Mesothelial cell of epicardium (in vitro differentiated cells): ENCODE measurements at places on chromosomes 5 and 9. TPM values are rescaled to one million over a fixed set of nuclear protein-coding genes. Genes with fewer than 3 reads are reported as not detected.

DNA sequence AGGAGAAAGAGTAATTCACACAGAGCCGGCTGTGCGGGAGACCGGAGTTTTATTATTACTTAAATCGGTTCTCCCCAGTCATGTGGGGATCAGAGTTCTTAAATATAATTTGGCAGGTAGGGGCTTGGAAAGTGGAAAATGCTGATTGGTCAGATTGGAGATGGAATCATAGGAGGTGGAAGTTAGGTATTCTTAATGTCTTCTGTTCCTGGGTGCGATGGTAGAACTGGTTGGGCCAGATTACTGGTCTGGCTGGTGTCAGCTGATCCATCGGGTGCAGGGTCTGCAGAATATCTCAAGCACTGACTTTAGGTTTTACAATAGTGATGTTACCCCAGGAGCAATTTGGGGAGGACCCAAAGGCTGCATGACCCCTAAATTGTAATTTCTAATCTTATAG, 4.6 kb upstream of the CERCAM start:
- H3K4me3 ChIP-seq: peak overlapping the region; percentile 41
- H3K27me3 ChIP-seq: peaks cover 8% of the 10 kb centered on the region
- DNase-seq: no peak

GRCh38 chr9:114591849-114592248, 4.3 kb downstream of the ATP6V1G1 start:
- peaks cover 30% of the 10 kb centered on the region for H3K36me3 ChIP-seq
- peaks cover 39% of the 10 kb centered on the region for H3K4me1 ChIP-seq
- H3K27ac ChIP-seq: peak overlapping the region; percentile 63
- no peak overlapping the region for H3K4me3 ChIP-seq
- H3K27me3 ChIP-seq: no peaks in the 10 kb centered on the region

DNA sequence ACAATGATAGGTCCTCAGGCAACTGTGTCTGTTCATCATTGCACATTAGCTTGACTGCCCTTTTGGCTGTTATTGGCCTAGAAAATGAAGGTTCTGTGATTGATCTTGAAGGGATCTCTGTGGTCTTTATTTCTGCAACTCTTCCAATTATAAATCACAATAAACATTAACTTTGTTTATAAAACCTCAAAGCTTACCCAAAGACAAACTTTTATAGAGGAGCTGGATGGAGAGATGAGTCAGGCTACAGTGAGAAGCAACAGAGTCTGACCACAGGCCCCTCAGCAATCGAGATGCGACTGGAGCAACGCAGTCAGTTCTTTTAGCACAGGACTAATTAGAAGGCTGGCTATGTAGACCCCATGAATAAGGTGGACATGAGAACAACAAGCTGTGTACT, 5.3 kb downstream of the MACROH2A1 start:
- H3K27me3 ChIP-seq: no peaks in the 10 kb centered on the region
- no peak overlapping the region for H3K4me3 ChIP-seq
- peaks cover 47% of the 10 kb centered on the region for H3K4me1 ChIP-seq
- H3K36me3 ChIP-seq: peaks cover 8% of the 10 kb centered on the region
- no peak for DNase-seq
- H3K27ac ChIP-seq: no peak overlapping the region

DNA sequence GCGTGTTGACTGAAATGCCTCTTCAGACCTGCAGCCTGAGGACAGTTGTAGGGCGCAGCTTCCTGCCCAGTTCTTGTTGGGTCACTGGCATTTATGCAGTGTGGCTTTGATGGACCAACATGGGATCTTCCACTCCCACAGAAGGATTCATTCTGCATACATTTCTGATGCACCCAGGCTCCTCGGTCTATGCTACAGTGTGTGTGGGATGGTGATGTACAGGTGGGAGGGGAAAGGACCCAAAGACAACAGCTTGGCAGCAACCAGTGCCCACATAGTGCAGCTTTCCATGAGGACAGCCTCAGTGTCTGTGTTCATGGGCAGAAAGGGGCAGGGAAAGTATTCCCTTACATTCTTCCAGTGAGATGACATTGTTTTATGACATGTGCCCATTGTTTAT, 237.9 kb downstream of the ARHGEF28 start:
- H3K27ac ChIP-seq: no peak overlapping the region
- peaks cover 11% of the 10 kb centered on the region for H3K27me3 ChIP-seq
- H3K36me3 ChIP-seq: no peaks in the 10 kb centered on the region
- H3K4me1 ChIP-seq: no peaks in the 10 kb centered on the region
- no peak overlapping the region for H3K4me3 ChIP-seq

DNA sequence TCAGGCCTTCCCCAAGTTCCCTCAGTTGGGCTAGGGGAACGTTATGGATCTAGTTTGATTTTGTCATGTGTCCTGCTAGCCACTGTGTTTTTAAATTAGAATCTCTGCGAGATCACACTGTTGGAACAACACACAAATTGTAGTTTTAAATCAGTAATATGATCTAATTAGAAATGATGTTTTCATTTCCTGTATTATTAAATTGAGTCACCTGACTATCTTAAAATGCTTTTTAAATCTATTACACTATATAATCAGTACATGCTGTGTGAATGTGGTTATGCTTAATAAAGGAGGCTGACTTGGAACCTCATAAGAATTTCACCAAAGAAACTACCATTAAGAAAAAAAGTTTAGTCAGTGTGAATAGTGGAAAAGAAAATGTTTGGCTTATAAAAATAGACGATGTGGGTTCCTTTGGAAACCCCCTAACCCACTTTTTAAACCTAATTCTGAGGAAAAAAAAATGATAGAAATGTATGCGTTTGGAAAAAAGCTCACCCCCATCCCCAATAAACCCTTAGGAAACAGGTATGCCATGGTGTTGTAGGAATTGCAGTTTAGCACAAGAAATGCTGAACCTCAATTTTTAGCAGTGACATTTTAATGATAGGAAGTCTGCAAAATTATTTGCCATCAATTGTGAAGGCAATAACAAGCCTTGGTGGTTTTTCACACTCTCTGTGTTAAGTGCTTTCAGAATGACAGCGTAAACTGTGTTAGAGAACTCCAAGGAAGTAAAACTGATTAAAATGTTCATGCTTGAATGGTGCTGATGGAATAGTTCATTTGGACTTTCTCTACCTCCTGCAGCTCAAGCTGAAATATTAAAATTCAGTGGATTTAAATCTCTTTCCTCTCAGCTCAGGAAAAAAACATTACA, 59.0 kb downstream of the TLE4 start:
- H3K4me3 ChIP-seq: no peak overlapping the region
- H3K4me1 ChIP-seq: peaks cover 8% of the 10 kb centered on the region
- no peaks in the 10 kb centered on the region for H3K27me3 ChIP-seq
- no peak overlapping the region for H3K27ac ChIP-seq
- peaks cover 8% of the 10 kb centered on the region for H3K36me3 ChIP-seq

- no peak for DNase-seq
- H3K27me3 ChIP-seq: no peaks in the 10 kb centered on the region
- H3K4me1 ChIP-seq: peaks cover 38% of the 10 kb centered on the region
- no peak overlapping the region for H3K4me3 ChIP-seq
Observed at GRCh38 chr5:36395260-36395659, 93.6 kb upstream of the RANBP3L start.

DNA sequence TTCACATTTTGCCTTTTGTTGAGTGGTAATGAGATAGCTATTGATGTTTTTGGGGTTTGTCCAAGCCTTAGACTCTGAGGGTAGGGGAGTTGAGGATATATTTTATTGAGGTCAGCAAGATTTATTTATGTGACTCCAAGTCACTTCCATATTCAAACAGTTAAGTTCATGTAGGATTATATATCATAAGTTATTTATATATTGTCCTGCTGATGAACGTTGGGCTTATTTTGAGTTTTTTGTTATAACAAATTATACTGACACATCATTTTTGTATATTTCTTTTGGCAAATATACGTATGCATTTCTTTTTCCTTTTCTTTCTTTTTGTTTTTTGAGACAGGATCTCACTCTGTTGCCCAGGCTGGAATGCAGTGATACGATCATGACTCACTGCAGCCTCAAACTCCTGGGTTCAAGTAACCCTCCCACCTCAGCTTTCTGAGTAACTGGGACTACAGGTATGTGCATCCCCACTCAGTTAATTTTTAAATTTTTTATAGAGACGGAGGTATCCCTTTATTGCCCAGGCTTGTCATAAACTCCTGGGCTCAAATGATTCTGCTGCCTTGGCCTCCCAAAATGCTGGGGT, 23.5 kb upstream of the IL12B start:
- H3K4me3 ChIP-seq: no peak overlapping the region
- no peaks in the 10 kb centered on the region for H3K36me3 ChIP-seq
- H3K27ac ChIP-seq: no peak overlapping the region
- no peak for DNase-seq
- H3K27me3 ChIP-seq: peaks cover 19% of the 10 kb centered on the region
- no peaks in the 10 kb centered on the region for H3K4me1 ChIP-seq

DNA sequence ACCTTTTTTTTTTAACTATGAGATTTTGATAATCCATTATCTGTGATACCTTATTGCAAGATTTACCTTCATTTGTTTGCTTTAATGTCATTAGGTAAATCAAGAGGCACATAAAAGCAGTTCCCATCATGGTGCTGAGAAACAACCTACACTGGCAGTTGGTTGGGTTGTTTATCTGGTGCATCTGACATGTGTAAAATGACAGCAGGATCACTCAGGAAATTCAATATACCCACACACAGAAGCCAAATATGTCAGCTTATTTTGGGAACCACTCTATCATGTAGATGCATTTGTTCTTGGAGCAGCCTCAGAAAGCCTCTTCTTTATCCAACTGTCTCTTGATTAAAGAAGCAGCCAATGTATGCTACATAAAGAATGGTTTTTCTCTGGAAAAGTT, 7.8 kb upstream of the CCDC192 start:
- no peak overlapping the region for H3K4me3 ChIP-seq
- H3K27ac ChIP-seq: no peak overlapping the region
- peaks cover under 1% of the 10 kb centered on the region for H3K4me1 ChIP-seq
- H3K27me3 ChIP-seq: no peaks in the 10 kb centered on the region
- H3K36me3 ChIP-seq: no peaks in the 10 kb centered on the region
- no peak for DNase-seq

GRCh38 chr9:14094491-14094890, 219.4 kb downstream of the NFIB start:
- DNase-seq: no peak
- H3K4me1 ChIP-seq: peaks cover 75% of the 10 kb centered on the region
- H3K27ac ChIP-seq: peak overlapping the region; percentile 50
- no peaks in the 10 kb centered on the region for H3K27me3 ChIP-seq
- peaks cover 22% of the 10 kb centered on the region for H3K36me3 ChIP-seq

DNA sequence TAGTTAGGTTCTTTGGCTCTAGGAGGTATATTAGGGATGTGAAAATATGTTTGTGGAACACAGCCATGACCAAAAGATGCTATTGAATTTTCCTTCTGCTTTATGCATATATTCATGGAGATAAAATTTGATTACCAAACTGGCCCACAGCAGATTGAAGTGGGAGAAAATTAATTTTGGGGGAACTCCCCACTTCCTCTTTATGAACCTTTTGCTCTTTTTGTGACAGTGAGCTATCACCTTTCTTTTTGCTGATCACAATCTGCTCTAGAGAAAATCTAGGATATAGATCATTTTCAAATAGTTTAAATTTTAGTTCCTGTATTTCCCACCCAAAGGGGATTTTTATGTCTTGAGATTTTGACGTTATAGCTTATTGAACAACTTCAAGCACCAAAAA, 313.0 kb downstream of the GABRB2 start:
- no peak overlapping the region for H3K4me3 ChIP-seq
- H3K4me1 ChIP-seq: peaks cover 8% of the 10 kb centered on the region

DNA sequence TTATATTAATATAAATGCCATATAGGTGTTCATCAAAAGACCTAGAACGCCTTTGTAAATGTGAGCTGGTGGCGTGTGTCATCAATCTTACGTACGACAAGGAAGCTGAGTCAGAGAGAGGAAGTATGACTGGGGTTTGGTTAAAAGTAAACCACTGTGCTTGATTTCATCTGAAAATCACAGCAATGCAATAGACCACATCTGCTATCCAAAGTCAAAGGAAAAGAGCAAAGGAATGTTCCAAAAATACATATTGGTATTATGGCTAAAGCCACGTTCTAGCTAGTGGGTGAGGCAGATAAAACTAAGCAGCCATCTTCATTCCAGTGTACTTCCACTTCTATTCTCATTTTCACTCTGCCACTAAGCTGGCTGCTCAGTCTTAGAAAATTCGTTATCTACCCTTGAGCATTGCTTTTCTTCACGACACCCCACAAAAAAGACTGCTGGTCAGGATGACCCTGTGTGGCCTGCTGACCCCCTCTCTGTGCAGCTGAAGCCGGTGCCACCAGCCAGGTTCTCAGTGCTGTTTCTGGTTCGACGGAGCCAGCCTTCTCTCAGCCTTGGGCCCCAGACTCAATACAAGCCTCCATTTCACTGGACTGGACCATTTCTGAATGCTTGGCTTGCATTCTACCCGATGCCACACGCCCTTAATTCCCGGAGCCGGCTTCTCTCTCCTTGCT, 23.8 kb downstream of the SHC3 start:
- no peaks in the 10 kb centered on the region for H3K36me3 ChIP-seq
- no peak overlapping the region for H3K27ac ChIP-seq
- peaks cover 4% of the 10 kb centered on the region for H3K27me3 ChIP-seq
- no peak for DNase-seq
- no peak overlapping the region for H3K4me3 ChIP-seq

GRCh38 chr9:126117158-126117425, 209.5 kb upstream of the MVB12B start:
- H3K4me1 ChIP-seq: no peaks in the 10 kb centered on the region
- H3K36me3 ChIP-seq: no peaks in the 10 kb centered on the region
- no peak overlapping the region for H3K4me3 ChIP-seq
- H3K27ac ChIP-seq: no peak overlapping the region
- peaks cover 65% of the 10 kb centered on the region for H3K27me3 ChIP-seq
- DNase-seq: no peak

DNA sequence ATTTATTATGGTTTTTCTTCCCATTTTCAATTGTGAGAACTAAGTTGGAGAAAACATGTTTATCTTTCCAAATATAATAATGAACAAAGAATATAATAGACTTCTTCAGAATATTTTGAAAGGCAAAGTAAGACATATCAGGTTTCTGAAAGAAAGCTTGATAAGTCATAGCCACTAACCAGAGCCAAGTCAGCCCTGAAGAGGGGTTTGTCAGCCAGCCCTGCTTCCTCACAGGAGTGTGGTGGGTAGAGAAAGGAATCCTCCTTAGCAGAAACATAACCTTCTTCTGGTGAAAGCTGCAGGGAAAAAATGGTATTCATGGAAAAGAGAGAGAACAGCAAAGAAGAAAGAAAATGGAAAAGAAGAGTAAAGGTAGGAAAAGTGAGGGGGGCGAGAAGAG, 93.4 kb downstream of the MPDZ start:
- H3K4me1 ChIP-seq: peaks cover 39% of the 10 kb centered on the region
- peaks cover 27% of the 10 kb centered on the region for H3K36me3 ChIP-seq
- H3K27me3 ChIP-seq: no peaks in the 10 kb centered on the region

GRCh38 chr9:72029986-72030385, 30.4 kb downstream of the C9orf57 start:
- no peak for DNase-seq
- no peaks in the 10 kb centered on the region for H3K36me3 ChIP-seq
- H3K4me1 ChIP-seq: no peaks in the 10 kb centered on the region
- H3K27me3 ChIP-seq: no peaks in the 10 kb centered on the region

GRCh38 chr9:89677702-89678395, 73.0 kb downstream of the GADD45G start:
- H3K4me3 ChIP-seq: no peak overlapping the region
- peaks cover 24% of the 10 kb centered on the region for H3K4me1 ChIP-seq
- no peak for DNase-seq
- H3K27ac ChIP-seq: peak overlapping the region; percentile 30

The CCNJL gene
- total RNA-seq: 8.2 to 9.7 TPM (median 8.9 TPM) in 3 replicates

The GDA gene
- 0.22 to 0.58 TPM (median 0.43 TPM) in 3 replicates for total RNA-seq

The C5orf58 gene
- total RNA-seq: not detected in 3 replicates

The ACTBL2 gene
- total RNA-seq: 0.07 TPM in 2 of 3 replicates, not detected in the other

The UBE2R2 gene
- total RNA-seq: 59.3 to 59.9 TPM (median 59.9 TPM) in 3 replicates

The SLC36A2 gene
- total RNA-seq: not detected in 3 replicates

The FOXD4L5 gene
- 0.16 to 0.29 TPM (median 0.22 TPM) in 3 replicates for total RNA-seq
